ENCODE measurements at places on chromosomes 5 and 9.

DNA sequence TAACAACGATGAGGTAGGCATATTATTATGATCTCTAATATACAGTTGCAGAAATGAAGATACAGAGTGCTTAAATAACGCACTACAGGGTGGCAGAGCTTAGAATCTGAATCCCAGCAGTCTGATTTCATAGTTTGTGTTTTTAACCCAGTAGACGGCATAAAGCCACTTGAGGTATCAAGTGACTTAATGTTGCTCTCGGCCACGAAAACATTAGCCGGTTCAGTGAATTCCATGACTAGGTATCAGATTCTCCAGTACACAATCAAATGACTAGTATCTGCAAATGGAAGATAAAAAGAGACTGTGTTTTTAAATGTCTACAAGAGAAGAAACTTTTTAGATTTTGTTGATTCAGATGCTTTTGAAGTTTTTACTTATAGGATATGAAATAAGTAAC is 24.8 kb downstream of the SMC2 start:
- DNase-seq, result no peak

GRCh38 chr5:19564036-19564435 is 424.0 kb downstream of the CDH18 start:
- DNase-seq, result no peak

GRCh38 chr9:98142925-98143481 is 24.0 kb upstream of the TRIM14 start:
- DNase-seq, result no peak

DNA sequence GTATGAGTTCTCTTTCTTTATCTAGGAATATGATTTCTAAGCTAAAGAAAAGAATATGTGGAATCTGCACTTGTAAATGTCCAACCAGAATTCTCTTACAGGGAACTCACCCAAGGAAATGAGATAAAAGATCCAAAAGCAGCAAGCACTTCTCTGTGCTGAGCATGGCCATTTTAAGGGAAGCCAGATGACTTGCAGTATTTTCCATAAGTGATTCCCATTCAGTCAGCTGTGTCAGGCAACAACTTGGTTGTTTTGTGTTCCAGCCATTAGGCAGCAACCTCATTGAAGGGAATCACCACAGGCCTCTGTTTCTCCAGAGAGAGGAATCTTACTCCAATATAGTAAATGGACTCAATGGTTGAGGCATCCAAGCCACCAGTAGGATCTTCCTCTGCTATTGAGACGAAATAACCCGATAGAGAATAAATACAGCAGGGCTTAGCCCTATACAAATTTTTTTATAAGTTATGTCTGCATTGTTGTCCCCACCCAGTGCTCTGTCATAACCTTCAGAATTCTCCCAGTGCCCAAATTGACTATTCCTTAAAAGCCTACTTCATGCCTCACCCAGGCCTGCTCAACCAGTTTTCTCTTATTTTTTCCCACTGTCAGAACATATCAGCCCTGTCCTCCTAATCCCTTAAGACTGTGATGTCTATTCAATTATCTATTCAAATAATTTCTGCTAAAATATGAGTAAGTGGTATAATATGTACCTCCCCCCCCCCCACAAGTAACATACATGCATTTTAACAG is 236.6 kb downstream of the PJA2 start:
- DNase-seq, result no peak

DNA sequence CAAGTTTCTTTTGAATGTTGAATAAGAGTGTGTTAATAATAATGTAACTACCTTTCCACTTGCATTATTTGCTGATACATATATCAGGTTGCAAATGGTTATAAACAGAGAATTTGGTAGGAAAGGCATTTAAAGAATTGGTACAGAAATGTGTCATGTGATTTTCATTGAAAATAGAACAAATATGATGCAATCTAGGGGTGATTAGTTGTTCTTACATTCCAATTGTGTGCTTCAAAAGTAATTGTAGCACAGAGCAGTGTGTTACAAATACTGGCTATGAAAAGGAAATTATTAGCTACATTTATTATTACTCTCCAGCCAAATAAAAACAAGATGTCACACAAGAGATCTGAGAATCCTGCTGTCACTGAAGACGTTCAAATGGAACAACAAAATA is 61.8 kb upstream of the PRDM9 start:
- no peak for DNase-seq

GRCh38 chr9:21383627-21384026 is 1.6 kb downstream of the IFNA2 start:
- DNase-seq, result no peak

DNA sequence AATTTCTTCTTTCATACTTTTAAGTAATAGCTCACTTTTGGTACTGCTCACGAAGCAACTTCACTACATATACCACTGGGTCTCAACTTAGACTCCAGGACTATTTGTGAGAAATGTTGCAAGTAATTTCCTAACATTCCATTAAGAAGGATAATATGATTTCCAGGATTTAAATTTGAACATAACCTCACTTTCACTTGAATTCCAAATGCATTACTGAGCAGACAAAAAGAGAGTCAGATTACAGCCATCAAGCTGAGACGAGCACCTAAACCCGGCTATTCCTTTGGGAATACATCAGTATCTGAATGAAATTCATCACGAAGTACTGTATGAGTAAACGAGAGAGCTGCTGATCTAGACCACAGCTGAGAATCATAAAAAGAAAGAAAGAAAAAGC is 47.3 kb downstream of the LIFR start:
- DNase-seq, result no peak

GRCh38 chr9:86854898-86855523 is 92.3 kb downstream of the GAS1 start:
- DNase-seq, result no peak

DNA sequence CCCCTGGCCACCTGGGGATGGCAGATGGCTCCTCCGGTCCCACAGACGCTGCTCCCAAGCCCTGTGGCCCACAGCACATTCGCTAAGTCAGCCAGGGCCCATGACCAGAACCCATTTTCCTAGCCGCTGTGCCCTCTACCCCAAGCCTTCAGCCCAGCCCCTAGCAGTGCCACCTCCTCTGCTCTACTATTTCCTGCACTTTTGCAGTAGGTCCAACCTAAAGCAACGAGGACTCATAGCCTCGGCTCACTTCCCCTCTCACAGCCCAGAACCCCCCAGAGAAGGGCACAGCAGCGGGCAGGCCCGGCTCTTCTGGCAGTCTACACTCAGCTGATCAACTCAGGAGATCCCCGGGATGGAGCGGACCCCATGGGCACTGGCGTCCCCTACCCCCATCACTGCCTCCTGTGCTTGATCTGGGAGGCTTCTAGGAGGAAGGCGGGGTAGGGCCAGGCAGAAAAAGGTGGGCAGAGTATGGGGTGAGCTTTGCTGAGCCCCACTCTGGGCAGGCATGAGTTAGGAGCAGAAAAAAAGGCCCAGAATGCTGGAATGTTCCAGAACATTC is 111.2 kb downstream of the ZNF354C start:
- no peak for DNase-seq

- DNase-seq, result no peak
These were observed 39.1 kb downstream of the WHRN start for GRCh38 chr9:114465906-114466900.

GRCh38 chr9:76231001-76231400 is 163.2 kb downstream of the RFK start:
- no peak for DNase-seq

- DNase-seq, result no peak
These were observed 1.7 kb upstream of the IRX1 start for GRCh38 chr5:3593771-3594509.

DNA sequence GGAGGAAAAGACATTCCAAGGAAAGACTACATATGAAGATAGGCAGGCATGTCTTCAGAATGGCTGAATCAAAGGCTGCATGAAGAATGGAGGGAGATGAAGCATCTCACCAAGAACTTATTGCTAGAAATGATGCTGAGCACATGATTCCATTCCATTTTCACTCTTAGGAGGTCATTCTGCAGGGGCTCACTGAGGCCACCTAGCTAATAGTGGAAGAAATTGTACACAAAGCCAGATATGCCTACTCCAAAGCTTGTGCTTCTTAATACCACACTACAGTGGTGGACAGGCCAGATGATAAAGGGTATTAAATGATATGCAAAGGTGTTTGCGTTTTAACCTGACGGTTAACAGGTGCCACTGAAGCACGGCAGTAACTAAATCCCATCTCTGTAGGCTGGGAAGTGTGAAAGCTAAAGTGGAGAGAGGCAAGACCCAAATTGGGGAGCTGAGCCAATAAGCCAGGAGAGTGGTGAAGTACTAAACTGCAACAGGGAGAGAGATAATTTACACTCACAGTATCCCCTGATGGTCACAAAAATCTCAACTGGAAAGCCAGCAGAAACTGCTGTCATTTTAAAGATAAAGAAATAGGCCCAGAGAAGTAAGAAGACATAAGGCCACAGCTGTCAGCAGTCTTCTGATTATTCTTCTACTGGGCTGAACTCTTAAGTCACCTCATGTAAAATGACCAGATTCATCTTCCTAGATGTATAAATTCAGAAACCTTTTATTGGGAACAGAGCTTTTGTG is 14.6 kb downstream of the NDUFA8 start:
- DNase-seq, result no peak

GRCh38 chr9:132288361-132288760 is 66.4 kb downstream of the SETX start:
- DNase-seq, result no peak

GRCh38 chr5:11853140-11853539 is 51.1 kb downstream of the CTNND2 start:
- no peak for DNase-seq

- no peak for DNase-seq
These were observed 5.2 kb downstream of the GM2A start for GRCh38 chr5:151258201-151258611.

DNA sequence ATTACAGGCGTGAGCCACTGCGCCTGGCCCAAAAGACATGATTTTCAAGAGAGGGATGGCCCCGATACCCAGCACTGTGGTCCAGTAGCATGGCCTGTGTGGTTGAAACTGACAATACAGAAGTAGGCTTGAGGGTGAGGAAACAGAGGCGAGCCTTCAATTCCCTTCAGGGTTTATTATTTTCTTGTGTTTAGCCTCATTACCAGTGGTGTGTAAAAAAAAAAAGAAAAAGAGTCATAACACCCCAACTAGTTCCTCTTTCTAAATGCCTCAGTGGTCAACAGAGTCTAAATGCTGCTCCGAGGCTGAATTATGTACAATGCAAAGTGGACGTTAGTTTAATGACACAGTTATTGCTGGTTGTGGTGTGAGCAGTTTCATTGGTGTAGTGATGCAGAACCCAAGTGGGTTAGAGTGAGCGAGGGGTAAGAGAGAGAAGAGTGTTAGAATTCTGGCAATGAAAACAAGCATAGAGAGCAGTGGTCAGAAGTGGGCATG is 58.8 kb downstream of the SNX30 start:
- no peak for DNase-seq

GRCh38 chr5:35223787-35224395 is 6.4 kb downstream of the PRLR start:
- DNase-seq, result no peak

- DNase-seq, result peak; percentile 15
These were observed 17.9 kb downstream of the CXCL14 start for GRCh38 chr5:135560858-135561257.

GRCh38 chr5:158175934-158176481 is 317.1 kb upstream of the CLINT1 start:
- DNase-seq, result no peak

- DNase-seq, result no peak
These were observed 8.4 kb upstream of the ARSI start for GRCh38 chr5:150311015-150311692.

GRCh38 chr9:18347386-18348082 is 126.4 kb upstream of the ADAMTSL1 start:
- no peak for DNase-seq

DNA sequence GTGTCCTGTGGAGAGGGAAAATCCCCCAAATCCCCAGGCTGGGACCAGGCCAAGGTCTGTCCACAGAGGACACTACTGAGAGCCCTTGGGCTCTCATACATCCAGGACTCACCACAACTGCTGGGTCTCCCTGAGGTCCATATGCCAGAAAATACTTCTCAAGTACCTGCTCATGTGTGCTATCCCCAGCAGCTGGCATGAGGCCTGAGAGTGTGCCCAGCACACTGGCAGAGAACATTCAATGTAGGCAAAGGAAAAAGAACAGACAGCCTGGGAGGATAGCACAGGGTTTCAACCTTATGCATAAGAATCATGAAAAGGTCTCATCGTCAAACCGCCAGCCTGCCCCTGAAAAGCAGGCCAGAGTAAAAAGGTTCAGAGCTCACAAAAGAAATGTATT is 154.1 kb upstream of the TAS2R1 start:
- DNase-seq, result no peak

DNA sequence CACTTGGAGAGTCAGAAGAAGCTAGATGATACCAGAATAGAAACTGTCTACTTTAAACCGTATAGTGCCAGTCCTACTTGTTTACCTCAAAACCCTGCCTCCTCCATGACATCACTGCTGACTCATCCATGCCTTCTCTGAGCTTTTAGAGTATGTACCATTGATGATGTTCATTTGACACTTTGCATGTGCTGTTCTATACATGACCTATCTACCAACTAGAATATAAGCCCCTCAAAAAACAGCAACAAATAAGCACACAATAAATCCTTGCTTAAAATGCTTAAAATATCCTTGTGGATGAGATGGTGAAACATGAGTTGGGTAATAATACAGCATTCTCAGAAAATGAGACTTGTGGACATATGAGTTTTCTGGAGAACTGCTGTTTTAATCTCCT is 2.6 kb downstream of the CTNNAL1 start:
- DNase-seq, result peak; percentile 72

GRCh38 chr5:76715486-76715735 is 515 bp upstream of the F2R start:
- no peak for DNase-seq

DNA sequence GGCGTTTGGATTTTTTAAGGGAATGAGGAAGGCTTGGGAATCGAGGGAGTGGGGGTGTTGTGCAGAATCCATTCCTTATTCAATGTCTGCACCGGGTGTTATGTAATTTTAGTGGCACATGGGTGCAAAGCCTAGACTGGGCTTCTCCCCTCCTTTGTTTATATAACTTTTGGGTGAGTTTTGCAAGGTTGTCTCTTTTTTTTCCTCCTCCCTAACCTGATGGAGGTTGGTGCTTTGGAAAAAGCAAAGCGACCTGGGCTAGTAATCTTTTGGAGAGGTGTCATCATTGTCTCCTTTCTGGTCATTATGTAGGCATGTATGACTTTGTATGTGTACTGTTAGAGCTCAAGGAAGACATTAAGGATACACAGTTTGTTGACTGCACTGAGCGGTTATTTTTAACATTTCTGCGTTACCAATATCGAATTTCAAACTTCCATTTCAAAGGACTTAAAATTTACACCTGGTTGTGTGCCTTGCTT is 3.1 kb downstream of the SMARCA2 start:
- DNase-seq, result no peak

GRCh38 chr5:151208481-151208914 is 15.4 kb downstream of the CCDC69 start:
- no peak for DNase-seq

- no peak for DNase-seq
These were observed 136.4 kb downstream of the SEMA5A start for GRCh38 chr5:9409413-9409960.

DNA sequence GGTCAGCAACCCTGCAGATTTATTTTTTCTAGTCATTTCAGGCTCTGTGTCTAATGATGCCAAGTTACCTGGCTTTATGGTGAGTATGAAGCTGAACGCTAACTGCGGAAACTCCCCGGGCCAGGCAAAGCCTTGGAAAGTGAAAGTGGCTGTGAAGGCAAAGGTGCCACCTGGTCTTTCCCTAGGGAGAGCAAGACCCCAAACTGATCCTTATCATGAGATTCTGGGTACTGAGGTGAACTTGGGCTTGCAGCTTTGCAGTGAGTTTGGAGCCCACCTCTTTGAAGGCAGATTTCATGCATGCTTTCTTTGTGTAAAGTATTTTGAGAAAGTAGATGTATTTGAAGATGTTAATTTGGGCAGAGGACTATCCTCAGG is 63.3 kb downstream of the CARTPT start:
- no peak for DNase-seq

- DNase-seq, result no peak
These were observed 55.6 kb downstream of the MACROH2A1 start for GRCh38 chr5:135343413-135343812.
